Hematopoietic multipotent progenitor cell treated with erythropoietin and hydrocortisone succinate and interleukin-3 and kit ligand, for 6 days (in vitro differentiated cells): ENCODE measurements at places on chromosomes 4 and X.

- no peak for DNase-seq
These were observed 1290.8 kb upstream of the PABPC4L start for GRCh38 chr4:135492439-135492838.

DNA sequence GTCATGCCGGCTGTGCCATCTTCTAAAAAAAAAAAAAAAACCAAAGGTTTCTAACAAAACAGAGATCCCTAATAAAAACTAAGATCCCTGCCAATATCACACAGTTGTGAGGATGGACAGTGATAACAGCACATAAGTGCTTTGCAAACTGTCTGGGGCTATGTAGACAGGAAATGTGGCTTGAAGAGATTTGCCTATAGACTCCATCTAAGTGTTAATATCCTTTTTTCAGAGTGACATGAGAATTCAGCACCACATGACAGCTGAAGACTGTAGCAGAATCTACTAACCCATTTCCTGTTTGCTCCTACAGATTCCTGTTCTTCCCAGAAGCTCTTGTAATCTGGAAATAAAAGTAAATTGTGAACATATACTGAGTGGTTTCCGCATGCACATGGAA lies 215.4 kb downstream of the KDR start:
- DNase-seq, result peak; percentile 13

DNA sequence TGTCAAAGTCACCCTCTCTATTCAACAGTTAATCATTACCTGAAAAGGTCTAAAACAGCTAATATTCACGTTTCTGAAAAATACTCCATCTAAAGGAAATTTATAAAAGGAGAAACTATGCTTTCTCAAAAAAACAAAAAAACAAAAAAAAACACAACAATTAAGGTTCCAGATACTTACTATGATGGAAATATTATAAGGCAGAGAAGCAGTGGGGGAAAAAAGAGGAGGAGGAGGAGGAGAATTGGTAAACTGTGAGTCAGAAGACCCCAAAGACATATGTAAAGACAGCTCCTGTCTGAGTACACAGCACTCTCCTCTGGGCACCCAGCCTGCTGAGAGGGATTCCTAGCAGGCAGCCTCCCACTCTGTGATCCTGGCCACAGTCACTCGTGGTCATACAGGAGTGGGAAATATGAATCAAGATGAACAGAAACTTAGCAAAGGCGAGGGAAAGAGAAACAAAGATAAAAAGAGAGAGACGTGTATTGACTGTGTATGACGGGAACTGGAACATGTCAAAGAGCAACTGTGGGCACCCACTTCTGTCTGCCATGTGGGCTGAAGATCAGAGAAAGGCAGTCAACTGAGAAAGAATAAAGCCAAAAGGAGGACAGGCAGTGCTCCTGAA lies 12.5 kb downstream of the KLHL15 start:
- DNase-seq, result no peak

DNA sequence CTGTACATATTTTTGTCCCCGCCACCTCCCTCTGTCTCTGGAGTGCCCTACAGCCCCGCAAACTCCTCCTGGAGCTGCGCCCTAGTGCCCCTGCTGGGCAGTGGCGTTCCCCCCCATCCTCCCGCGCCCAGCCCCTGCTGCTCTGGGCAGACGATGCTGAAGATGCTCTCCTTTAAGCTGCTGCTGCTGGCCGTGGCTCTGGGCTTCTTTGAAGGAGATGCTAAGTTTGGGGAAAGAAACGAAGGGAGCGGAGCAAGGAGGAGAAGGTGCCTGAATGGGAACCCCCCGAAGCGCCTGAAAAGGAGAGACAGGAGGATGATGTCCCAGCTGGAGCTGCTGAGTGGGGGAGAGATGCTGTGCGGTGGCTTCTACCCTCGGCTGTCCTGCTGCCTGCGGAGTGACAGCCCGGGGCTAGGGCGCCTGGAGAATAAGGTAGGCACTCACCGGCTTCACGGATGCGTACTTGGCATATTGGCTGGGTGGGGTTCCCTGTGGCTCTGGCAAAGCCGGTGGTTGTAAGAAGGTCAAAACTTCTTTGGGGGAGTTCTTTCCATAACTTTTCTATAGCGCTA lies 653 bp downstream of the HHIP start:
- DNase-seq, result peak; percentile 21

DNA sequence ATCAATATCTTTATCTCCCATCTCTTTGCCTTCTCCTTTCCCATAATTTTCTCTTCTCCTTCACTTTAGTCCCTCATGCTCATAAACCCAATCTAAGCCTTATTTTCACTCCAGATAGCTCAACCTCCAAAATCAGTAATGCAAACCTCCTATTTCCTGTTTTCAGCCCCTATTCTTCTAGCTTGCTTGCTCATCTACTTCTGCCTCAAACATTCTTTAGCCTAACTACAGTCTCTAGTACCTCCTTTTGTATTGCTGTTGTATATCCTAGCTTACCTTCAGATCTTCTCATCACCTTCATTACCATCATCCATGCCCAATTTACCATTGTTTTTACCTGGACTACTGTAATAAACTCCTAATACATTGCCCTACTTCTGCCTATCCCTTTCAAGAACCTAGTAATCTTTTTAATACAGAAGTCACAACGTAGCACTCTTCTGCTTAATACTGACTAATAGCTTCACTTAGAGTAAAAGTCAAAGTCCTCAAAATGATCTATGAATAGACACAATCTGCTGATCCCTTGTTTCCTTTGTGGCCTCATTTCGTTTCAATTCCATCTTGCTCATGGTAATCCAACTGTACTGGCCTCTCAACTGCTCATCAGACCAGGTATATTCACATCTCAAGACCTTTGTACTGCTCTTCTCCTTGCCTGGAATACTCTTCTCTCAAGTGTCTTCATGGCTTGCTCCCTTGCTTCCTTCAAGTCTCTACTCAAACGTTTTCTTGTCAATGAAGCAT lies 123.4 kb downstream of the FAM13A start:
- DNase-seq, result no peak
